Hepatic stellate cell (primary cell): ENCODE measurements at places on chromosomes 1 and 21.

DNA sequence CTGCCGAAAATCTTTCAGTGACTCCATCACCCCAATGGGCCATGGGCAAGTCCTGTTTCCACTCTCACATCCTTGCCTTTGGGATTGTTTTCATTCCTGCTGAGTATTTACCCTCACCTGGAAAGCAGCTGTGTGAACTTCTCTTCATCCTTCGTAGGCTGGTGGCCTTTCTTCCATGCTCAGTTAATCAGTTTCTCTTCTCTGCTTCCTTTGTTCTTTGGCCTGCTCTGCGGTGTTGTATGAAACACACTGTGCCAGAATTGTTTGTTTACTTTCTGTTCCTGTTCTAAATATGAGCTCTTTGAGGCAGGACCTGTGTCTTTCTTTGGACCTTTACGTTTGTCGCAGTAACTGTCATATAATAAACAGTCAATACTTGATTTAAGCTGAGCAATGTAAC, 48.6 kb downstream of the ITSN1 start:
- DNase-seq: no peak

DNA sequence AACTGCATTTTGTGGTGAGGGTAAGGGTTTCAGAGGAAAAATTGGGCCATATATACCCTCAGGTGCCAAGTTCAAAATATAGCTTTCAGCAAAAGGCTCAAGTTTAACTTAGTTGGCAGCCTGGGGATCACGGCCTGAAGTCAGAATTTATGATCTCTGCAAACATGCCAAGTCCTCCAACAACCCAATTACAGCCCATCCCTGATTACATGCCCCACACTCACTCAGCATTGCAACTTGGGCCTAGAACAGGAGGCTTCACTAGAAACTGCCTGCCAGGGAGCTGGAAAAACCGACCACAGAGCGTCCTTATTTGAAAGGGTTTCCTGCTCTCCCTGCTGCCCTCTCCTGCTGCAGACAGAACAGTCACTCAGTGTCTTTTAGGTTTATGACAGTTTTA, 12.4 kb downstream of the FYB2 start:
- DNase-seq: no peak

DNA sequence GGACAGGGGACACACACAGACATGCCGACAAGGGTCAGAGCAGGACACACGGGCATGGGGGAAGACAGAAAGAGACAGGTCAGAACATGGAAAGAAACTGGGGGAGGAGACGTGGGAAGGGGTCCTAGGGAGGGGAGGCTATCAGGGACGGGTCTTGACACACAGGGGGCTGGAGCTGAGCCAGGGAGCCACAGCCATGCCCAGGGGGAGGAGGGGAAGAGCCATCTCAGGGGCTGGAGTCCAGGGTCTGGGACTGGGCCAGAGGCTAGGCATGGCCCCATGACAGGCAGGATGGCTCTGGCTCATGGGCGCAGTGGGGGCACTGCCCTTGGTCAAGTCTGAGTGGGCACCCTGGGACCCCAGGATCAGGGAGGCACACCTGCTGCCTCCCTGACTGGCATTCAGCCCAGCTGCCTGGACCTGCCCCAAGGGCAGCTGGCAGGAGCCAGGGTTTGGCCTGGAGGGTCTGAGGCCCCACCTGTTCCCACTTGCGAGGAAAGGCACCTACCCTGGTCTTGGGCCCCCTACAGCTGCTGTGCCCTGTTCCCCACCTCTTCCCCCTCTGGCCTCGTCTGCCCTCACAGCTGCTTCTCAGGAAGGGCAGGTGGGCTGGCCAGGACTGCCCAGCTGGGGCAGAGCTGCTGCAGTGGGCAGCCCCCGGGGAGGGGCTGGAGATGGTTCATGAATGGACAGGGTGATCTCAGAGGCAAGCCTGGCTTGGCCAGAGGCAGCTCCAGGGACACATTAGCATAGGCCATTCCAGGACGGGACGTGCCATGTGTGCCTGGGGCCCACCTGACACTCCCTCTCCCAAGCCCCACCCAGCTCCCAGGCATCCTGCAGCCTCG, 42.9 kb downstream of the HSPG2 start:
- DNase-seq: no peak

DNA sequence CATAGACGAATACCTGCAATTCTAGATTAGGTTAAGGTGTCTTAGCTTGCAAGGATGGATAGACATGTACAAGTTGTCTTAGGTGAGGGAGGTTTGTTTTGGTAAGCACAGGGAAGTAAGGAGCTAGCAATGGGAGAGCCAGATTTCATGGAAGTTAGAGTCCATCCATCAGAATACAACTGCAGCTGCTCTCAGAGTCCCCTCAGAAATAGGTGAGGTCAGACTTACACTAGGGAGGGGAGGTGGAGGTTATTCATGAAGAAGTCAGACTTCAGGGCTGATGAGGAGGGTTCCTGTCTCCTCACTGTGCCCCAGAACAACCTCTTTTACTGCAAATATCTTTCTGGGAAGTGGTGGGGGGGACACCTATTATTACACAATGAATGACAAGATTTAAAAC, 85.3 kb downstream of the KCTD3 start:
- no peak for DNase-seq

DNA sequence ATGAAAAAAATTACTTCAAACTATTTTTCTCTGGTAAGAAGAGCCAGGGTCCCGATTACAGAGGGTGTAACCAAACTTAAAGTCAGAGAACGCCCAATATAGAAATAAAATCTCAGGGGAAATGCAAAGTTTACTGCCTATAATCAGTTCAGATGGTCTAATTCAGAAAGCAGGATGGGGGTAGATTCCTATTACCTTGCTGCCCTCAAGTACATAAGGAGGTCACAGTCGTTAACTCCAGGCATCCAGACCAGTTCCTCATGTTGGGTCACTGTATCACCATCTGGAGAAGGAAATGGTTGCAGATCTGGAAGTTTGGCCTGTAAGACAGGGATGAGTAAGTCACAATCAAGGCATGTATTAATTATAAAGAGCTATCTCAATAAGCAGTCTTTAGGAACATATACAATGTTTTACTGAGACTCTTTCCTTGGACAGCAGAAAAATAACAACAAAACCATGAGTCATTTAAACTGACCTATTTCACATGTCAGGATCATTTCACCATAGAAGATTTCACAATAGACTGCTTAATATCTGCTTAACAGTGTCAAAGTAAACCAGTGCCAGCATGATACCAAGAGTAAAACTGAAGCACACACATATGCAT, 179.4 kb downstream of the SLC45A1 start:
- no peak for DNase-seq

- DNase-seq: peak; percentile 78
These were observed 475.4 kb downstream of the PTPRU start for GRCh38 chr1:29711582-29712283.

- DNase-seq: no peak
These were observed 51.1 kb downstream of the SUSD4 start for GRCh38 chr1:223312705-223313414.

- no peak for DNase-seq
These were observed 526.2 kb downstream of the MRPL39 start for GRCh38 chr21:25081096-25081495.

- DNase-seq: peak; percentile 69
These were observed 39.1 kb upstream of the ENAH start for GRCh38 chr1:225691861-225692516.

- DNase-seq: no peak
These were observed 2.0 kb downstream of the MAPKAPK2 start for GRCh38 chr1:206686478-206687249.

GRCh38 chr1:38561725-38562124, 297.8 kb downstream of the RRAGC start:
- no peak for DNase-seq

GRCh38 chr1:45772971-45773370, 22.5 kb upstream of the IPP start:
- DNase-seq: no peak

- DNase-seq: no peak
These were observed 149.2 kb upstream of the TMEM51 start for GRCh38 chr1:15004396-15004795.

DNA sequence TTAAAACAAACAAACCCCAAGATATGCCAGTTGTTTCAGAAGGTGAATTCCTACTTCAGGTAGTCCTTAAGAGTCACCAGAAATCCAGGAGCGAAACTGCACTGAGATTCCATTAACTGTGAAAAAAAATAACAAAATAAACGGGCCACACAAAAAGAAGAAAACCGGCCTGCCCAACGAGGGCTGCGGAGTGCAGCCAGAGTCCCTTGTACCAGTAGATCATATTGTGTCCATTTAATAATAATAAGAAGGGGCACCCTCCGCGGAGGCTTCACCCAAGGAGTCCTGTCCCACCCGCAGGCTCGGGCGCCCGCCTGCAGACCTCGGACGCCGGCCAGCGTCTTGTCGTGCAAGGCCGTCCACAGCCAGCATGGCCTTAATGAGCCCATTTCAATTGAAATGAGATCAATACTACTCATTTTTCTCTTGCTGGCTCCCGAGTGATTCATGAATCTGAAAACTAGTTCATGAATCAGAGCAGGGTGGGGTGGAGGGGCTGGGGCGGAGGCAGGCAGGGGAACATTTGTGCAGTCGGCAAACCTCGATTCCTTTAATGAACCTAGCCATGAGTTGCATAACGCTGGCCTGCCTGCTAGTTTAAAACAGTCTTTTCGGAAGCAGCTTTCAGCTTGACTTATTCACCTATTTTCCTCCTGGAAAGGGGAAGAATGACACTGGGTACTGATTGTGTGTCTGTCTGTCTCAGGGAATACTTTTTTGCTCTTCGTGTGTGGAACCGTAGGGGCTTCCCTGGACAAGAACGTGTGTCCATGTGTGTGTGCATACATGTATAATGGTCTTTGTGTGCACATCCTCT, 113.1 kb upstream of the IRF2BP2 start:
- peak; percentile 61 for DNase-seq
